Activated CD4-positive, alpha-beta T cell treated with anti-CD3 and anti-CD28 coated beads for 36 hours (primary cell): ENCODE measurements at places on chromosomes 3 and 15. TPM values are rescaled to one million over a fixed set of nuclear protein-coding genes. Genes with fewer than 3 reads are reported as not detected.
A peak's percentile ranks its signal among the peaks of the same experiment; 100 is the strongest.

DNA sequence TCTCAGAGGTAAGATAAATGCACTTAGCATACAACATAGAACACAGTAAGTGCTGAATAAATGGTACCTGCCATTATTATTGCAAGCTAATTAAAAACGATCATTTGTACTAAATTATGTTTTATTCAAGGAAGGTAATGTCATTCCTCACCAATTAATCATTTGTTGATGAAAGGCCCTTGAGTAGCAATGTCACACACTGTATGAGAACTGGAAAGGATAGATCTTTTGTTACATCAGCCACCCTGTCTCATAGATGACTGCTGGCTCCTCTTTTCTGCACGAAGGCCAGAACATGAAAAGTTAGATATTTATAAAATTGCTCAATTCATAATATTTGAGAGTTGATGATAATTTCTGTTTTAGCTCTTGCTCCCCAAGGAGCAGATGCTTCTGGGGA, 415.4 kb downstream of the RBMS3 start:
- H3K4me1 ChIP-seq, result no peaks in the 10 kb centered on the region
- no peak overlapping the region for H3K27ac ChIP-seq
- H3K27me3 ChIP-seq, result peaks cover 5% of the 10 kb centered on the region
- H3K4me3 ChIP-seq, result no peak overlapping the region
- DNase-seq, result no peak

- H3K36me3 ChIP-seq, result peaks cover 29% of the 10 kb centered on the region
- DNase-seq, result no peak
- no peak overlapping the region for H3K4me3 ChIP-seq
- H3K27me3 ChIP-seq, result no peaks in the 10 kb centered on the region
- peaks cover 71% of the 10 kb centered on the region for H3K4me1 ChIP-seq
- peak overlapping the region; percentile 72 for H3K27ac ChIP-seq
These were observed 13.7 kb downstream of the MAP2K1 start for GRCh38 chr15:66400351-66400774.

GRCh38 chr3:31448035-31448881, 84.5 kb upstream of the STT3B start:
- H3K27ac ChIP-seq, result no peak overlapping the region
- H3K27me3 ChIP-seq, result no peaks in the 10 kb centered on the region
- H3K4me3 ChIP-seq, result no peak overlapping the region
- DNase-seq, result peak; percentile 61
- no peaks in the 10 kb centered on the region for H3K36me3 ChIP-seq

GRCh38 chr3:197746209-197746608, 3.5 kb upstream of the FYTTD1 start:
- no peak overlapping the region for H3K27ac ChIP-seq
- peaks cover 12% of the 10 kb centered on the region for H3K4me1 ChIP-seq
- no peak overlapping the region for H3K4me3 ChIP-seq
- DNase-seq, result no peak
- no peaks in the 10 kb centered on the region for H3K27me3 ChIP-seq

The CDHR4 gene
- not detected for total RNA-seq

DNA sequence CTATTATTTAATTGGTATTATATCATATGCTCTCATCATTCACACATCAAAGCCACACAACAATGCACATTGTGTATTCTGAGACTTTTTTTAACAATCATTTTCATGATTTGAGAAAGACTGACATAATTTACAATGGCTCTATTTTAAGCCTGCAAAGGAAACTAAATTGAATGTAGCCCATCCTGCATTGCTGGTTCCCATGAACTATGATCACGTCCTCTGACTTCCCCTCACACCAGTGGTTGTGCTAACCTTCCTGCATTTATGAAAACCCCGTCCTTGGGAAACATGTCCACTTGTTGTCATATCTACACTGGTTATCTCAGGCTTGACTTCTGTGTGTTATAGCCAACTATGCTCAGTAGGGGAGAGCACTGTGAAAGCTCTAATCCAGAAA, 546.2 kb downstream of the MECOM start:
- H3K27me3 ChIP-seq, result no peaks in the 10 kb centered on the region
- no peak for DNase-seq
- H3K4me1 ChIP-seq, result no peaks in the 10 kb centered on the region
- no peak overlapping the region for H3K27ac ChIP-seq
- no peak overlapping the region for H3K4me3 ChIP-seq

GRCh38 chr15:63945838-63946298, 100.4 kb downstream of the DAPK2 start:
- no peak for DNase-seq
- H3K27ac ChIP-seq, result no peak overlapping the region

- H3K36me3 ChIP-seq, result no peaks in the 10 kb centered on the region
- H3K4me1 ChIP-seq, result no peaks in the 10 kb centered on the region
- H3K27ac ChIP-seq, result no peak overlapping the region
- DNase-seq, result no peak
These were observed 29.8 kb downstream of the GNB4 start for GRCh38 chr3:179421500-179421899.

- H3K36me3 ChIP-seq, result peaks cover 1% of the 10 kb centered on the region
- no peak for DNase-seq
- peaks cover 20% of the 10 kb centered on the region for H3K27me3 ChIP-seq
- no peak overlapping the region for H3K27ac ChIP-seq
- no peaks in the 10 kb centered on the region for H3K4me1 ChIP-seq
- no peak overlapping the region for H3K4me3 ChIP-seq
These were observed 38.9 kb upstream of the DCLK3 start for GRCh38 chr3:36803091-36803791.

The CHMP2B gene
- 29.4 TPM for total RNA-seq

GRCh38 chr3:6516694-6517093, 344.2 kb upstream of the GRM7 start:
- no peaks in the 10 kb centered on the region for H3K36me3 ChIP-seq
- no peak overlapping the region for H3K4me3 ChIP-seq
- H3K27me3 ChIP-seq, result no peaks in the 10 kb centered on the region
- H3K27ac ChIP-seq, result no peak overlapping the region

DNA sequence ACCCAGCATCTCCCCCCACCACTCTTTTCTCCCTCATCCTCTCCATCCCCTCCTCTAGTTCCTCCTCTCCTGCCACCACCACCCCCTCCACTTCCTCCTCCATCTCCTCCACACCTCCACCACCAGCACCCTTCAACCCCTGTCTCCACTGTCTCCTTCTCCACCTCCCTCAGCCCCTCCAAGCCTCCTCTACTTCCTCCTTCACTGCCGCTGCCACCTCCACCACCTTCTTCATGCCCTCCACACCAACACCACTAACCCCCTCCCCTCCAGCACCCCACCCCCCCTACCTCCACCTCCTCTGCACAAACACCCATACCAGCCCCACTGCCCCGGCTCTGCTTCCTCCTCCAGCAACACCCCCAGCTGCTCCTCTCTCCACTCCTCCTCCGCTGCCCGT, 88.0 kb downstream of the HES1 start:
- H3K27ac ChIP-seq, result no peak overlapping the region
- no peaks in the 10 kb centered on the region for H3K36me3 ChIP-seq
- peaks cover 22% of the 10 kb centered on the region for H3K27me3 ChIP-seq
- DNase-seq, result no peak
- no peak overlapping the region for H3K4me3 ChIP-seq
- H3K4me1 ChIP-seq, result peaks cover 8% of the 10 kb centered on the region

- no peaks in the 10 kb centered on the region for H3K36me3 ChIP-seq
- no peak overlapping the region for H3K27ac ChIP-seq
- DNase-seq, result no peak
- no peaks in the 10 kb centered on the region for H3K27me3 ChIP-seq
- peaks cover 11% of the 10 kb centered on the region for H3K4me1 ChIP-seq
These were observed 15.8 kb upstream of the SEMA3F start for GRCh38 chr3:50139308-50139707.

The CPNE9 gene
- total RNA-seq, result 0.14 TPM

DNA sequence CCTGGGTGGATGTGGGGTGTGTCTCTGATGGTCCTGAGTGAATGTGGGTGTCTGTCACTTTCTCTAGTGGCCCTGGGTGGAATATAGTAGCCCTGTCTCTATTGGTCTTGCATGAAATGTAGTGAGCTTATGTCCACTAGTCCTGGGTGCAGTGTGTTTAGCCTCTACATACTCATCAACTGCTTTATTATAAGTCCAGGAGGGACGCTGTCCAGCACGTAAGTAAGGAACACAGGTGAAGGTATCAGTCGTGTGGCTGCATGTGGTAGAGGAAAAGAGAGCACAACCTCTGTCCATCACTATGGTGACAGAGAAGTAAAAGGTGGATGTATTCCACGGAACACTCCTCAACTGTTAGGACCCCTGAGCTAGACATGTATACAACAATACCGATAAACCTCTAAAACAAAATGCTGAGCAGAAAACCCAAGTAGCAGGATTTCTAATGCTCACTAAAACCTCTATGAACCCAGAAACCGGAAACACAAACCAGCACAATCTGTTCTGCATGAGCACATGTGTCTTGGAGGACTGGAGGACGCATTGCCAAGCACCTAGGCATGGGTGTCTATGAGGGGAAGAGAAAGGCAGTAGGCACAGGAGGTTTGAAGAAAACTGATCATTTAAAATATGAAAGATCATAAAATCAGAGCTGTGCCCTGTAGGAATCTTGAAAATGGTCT, 11.0 kb downstream of the LTF start:
- no peak overlapping the region for H3K4me3 ChIP-seq
- H3K27me3 ChIP-seq, result peaks cover 14% of the 10 kb centered on the region
- no peaks in the 10 kb centered on the region for H3K4me1 ChIP-seq

DNA sequence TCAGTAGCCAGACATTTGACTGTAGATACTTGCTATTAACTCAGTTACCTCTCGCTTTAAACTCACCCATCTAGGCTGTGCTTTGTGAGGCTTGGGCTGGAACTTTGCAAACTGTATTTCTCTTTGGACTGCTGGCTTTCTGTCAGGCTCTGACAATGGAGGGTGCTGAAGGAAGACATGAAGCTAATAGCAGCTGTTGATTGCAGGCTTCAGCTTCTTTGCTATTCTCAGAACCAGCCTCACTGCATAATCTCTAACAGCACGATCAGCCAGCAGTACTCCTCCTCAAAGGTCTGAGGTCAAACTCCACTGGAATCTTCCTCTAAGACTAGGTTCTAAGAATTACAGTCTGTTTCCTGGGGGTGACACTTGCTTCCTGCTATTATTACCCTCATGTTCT, 295.6 kb downstream of the ZBBX start:
- no peak overlapping the region for H3K4me3 ChIP-seq
- no peak for DNase-seq
- no peaks in the 10 kb centered on the region for H3K27me3 ChIP-seq

The TGM4 gene
- total RNA-seq, result not detected

GRCh38 chr15:68798346-68799094, 22.2 kb downstream of the ANP32A start:
- peaks cover 89% of the 10 kb centered on the region for H3K4me1 ChIP-seq
- no peak overlapping the region for H3K4me3 ChIP-seq
- H3K27ac ChIP-seq, result peak overlapping the region; percentile 7
- peaks cover 25% of the 10 kb centered on the region for H3K36me3 ChIP-seq
- no peak for DNase-seq

GRCh38 chr3:185308126-185308754, 54.4 kb upstream of the EHHADH start:
- H3K27me3 ChIP-seq, result no peaks in the 10 kb centered on the region
- no peaks in the 10 kb centered on the region for H3K4me1 ChIP-seq
- no peak overlapping the region for H3K27ac ChIP-seq
- DNase-seq, result peak; percentile 65
- no peak overlapping the region for H3K4me3 ChIP-seq

- peak; percentile 14 for DNase-seq
- H3K4me1 ChIP-seq, result peaks cover 2% of the 10 kb centered on the region
- no peak overlapping the region for H3K27ac ChIP-seq
- H3K27me3 ChIP-seq, result peaks cover 7% of the 10 kb centered on the region
- H3K36me3 ChIP-seq, result peaks cover 1% of the 10 kb centered on the region
These were observed 3.9 kb upstream of the ATP11B start for GRCh38 chr3:182789371-182789770.

GRCh38 chr3:110542552-110543150, 529.0 kb upstream of the NECTIN3 start:
- no peaks in the 10 kb centered on the region for H3K4me1 ChIP-seq
- no peaks in the 10 kb centered on the region for H3K36me3 ChIP-seq
- DNase-seq, result no peak
- no peak overlapping the region for H3K27ac ChIP-seq
- no peak overlapping the region for H3K4me3 ChIP-seq

The SUMF1 gene
- total RNA-seq, result 3.5 TPM

GRCh38 chr15:57220205-57220604, 156.1 kb upstream of the CGNL1 start:
- H3K4me3 ChIP-seq, result no peak overlapping the region
- no peaks in the 10 kb centered on the region for H3K36me3 ChIP-seq
- no peaks in the 10 kb centered on the region for H3K27me3 ChIP-seq
- peaks cover 39% of the 10 kb centered on the region for H3K4me1 ChIP-seq
- H3K27ac ChIP-seq, result no peak overlapping the region
- DNase-seq, result no peak

The MITF gene
- total RNA-seq, result 0.63 TPM

The NR2F2 gene
- not detected for total RNA-seq

GRCh38 chr3:5707794-5708193, 520.3 kb downstream of the EDEM1 start:
- H3K27me3 ChIP-seq, result no peaks in the 10 kb centered on the region
- H3K4me1 ChIP-seq, result no peaks in the 10 kb centered on the region
- H3K4me3 ChIP-seq, result no peak overlapping the region
- H3K36me3 ChIP-seq, result no peaks in the 10 kb centered on the region

The PLCB2 gene
- 67.9 TPM for total RNA-seq

GRCh38 chr15:31223478-31224350, 102.9 kb upstream of the KLF13 start:
- no peak overlapping the region for H3K27ac ChIP-seq
- no peak for DNase-seq
- H3K4me1 ChIP-seq, result peaks cover 12% of the 10 kb centered on the region
- H3K36me3 ChIP-seq, result no peaks in the 10 kb centered on the region

- H3K36me3 ChIP-seq, result no peaks in the 10 kb centered on the region
- DNase-seq, result no peak
- no peaks in the 10 kb centered on the region for H3K4me1 ChIP-seq
- no peak overlapping the region for H3K27ac ChIP-seq
- no peak overlapping the region for H3K4me3 ChIP-seq
These were observed 802.0 kb downstream of the TBL1XR1 start for GRCh38 chr3:176395240-176395639.

GRCh38 chr3:111758642-111759041, 100.4 kb upstream of the PHLDB2 start:
- H3K27me3 ChIP-seq, result no peaks in the 10 kb centered on the region
- H3K36me3 ChIP-seq, result no peaks in the 10 kb centered on the region
- no peak overlapping the region for H3K27ac ChIP-seq
- no peak overlapping the region for H3K4me3 ChIP-seq
- DNase-seq, result peak; percentile 46
